Epithelial cell of esophagus (primary cell): ENCODE measurements at places on chromosomes 6 and 20.

- DNase-seq = no peak
These were observed 864 bp upstream of the OSBPL2 start for GRCh38 chr20:62237514-62237800.

GRCh38 chr20:18719426-18719825, 94.2 kb upstream of the SCP2D1 start:
- no peak for DNase-seq

GRCh38 chr6:145099713-145100112, 635.6 kb downstream of the EPM2A start:
- peak; percentile 74 for DNase-seq

DNA sequence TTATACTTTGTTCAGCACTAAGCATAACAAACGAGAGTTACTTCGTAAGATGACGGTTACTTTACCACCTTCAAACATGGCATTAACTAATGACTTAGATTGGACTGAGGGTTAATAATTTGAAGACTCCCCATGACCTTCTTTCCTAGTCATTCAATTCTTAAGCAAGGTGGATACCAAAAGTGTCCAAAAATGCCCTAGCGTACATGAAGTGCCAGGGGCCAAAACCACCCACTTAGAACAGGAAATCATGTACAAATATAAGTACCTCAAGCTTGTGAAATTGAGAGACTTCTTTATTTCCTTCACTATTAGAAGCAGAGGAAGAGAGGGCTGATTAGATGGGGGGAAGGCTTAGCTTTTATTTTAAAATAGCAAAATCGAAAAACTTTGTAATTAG, 166.4 kb downstream of the ATXN1 start:
- DNase-seq = no peak

DNA sequence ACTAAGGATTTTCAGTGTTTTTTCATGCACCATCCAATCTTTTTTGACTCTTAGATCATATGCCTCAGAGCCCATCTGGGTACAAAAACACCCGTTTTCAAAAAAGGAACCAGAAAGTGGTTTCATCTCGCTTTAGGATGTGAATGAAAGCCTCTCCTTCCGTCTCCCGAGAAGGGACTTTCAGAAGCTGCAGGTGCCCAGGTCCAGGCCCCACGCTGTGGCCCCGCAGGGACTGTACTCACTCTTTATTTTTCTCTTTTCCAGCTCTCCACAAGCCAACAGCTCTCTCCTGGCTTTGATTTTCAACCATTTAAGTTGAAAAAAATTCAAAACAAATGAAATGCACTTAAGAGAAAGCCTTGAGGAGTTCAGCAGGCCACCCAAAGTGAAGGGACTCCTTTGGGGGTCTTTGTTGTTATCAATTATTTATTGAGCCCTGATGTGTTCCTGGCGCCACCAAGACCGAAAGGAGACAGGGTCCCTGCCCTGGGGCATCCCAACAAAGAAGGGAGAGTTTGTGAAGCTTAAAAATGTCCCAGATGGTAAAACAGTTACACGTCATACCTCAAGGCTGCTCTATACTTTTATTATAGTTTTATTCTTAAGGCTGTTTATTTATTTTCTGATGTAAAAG, 467.3 kb downstream of the PREX1 start:
- no peak for DNase-seq

- no peak for DNase-seq
These were observed 2.6 kb downstream of the SRSF6 start for GRCh38 chr20:43460172-43460829.

- no peak for DNase-seq
These were observed 17.8 kb downstream of the STX16 start for GRCh38 chr20:58668901-58669286.

DNA sequence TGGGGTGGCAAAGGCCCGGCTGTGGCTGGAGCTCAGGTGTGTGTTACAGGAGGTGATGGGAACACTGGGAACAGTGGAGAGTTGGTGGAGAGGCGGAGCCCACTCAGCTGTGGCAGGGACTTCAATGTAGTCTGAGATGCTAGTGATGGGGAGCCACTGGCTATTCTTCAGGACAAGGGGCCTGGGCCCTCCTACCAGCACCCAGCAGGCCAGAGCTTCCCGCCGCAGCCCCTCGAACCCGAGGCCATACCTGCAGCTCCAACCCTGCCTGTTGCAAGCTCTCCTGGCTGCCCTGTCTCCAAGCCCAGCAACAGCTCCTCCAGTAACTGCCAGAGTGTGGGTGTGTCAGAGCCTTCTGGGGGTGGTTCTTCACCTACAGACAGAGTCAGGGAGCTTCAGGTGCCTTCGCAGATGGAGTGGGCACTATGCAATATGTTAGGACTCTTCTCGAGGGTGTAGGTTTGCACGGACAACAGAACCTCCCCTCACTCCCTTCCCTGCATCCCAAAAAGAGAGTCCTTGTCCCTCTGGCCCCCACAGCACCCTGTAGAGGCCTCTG, 146.2 kb upstream of the MLN start:
- no peak for DNase-seq

DNA sequence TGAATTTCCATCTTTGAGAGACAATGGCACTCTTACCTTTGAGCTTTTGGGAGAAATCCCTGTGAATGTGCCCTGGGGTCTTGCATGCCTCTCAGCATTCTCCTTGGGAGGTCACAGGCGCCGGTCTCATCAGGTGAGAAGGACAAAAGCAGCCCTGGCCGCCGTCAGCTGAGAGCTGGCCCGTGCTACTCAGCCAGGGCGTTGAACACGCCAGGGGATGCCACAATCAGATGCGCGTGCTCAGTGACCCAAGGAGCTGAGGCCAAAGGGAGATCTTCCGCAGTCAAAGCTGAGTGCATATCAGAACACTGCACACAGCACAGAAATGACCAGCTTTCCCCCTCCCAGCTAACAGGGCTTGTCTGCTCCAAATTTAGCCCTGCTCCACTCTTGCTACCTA, 253.6 kb upstream of the NOX3 start:
- no peak for DNase-seq

DNA sequence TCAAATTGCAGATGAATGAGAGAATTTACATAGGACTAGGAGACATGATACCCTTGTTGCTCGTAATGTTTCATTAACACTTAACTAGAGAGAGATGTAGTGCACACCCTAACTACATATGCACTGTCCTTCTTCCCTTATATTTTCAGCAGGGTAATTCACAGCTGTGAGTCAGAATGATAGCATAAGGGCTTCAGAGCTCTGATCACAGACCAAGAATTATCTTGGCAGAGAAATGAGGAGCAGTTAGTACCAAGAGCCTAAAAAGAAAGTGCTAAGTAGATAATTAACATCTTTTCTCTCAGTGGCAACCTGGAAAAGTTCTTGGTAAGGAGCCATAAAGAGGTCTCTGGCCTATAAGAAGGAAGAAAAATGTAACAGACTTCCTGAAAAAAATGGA, 35.8 kb downstream of the GRIK2 start:
- peak; percentile 9 for DNase-seq

DNA sequence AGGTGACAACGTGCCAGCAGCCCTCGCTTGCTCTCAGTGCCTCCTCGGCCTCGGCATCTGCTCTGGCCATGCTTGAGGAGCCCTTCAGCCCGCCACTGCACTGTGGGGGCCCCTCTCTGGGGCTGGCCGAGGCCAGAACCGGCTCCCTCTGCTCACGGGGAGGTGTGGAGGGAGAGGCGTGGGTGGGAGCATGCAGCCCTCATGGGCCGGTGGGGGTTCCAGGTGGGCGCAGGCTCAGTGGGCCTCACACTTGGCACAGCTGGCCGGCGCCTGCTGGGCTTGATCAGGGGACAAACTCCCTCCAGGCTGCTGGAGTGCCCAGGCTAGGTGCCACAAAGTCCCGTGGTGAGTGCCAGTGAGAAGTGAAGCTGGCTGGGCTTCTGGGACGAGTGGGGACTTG, 566.6 kb upstream of the ID4 start:
- DNase-seq = no peak

DNA sequence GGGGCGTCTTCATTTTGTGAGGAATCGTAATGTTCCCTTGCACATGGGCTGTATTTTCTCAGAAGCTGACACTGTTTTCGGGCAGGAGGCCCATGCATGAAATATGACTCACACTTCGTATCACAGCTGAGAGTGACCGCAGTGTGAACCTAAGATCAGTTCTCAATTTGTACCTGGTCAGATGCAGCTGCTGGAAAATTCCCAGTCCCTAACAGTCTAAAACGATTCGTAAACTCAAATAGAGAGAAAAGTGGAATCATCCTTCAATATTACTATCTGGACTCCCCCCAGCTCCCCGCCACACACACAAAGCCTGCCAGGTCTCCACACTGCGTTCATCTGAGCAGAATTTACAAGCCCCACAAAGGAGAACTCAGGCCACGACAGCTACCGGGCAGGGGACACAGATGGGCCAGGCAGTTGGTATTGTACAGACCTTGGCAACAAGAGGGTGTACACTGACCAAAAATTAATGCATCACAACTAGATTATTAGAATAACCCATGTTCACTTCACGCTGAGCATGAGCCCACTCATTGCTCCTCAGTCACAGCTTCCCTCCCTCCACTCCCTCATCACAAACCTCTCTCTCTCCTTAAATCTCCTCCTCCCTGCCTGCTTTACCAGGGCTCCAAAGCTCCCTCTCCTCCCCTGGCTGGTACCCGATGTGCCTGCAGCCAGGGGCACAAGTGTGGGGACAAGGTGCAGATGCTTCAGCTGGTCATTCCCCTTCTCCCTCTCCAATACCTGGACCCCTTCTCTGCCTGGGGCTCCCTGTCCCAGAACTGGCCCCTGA, 488.4 kb downstream of the PREX1 start:
- DNase-seq = no peak

DNA sequence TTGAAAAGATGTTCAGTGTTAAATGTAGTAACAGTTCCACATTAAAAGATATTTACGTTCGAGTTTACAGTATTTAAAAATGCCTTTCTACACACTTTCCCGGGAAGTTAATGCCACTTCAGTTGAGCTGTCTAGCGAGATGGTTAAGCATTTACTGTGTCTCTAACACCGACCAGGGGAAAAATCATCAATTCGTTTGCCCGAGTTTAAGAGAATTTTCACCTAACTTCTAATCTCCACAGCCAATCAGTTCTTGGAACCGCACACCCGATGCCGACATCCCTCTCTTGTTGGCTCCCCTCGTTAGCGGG, 58.2 kb downstream of the FAM217A start:
- DNase-seq = no peak

GRCh38 chr6:42266538-42266937, 48.9 kb upstream of the MRPS10 start:
- no peak for DNase-seq
